Activated CD4-positive, alpha-beta T cell treated with anti-CD3 and anti-CD28 coated beads for 48 hours (primary cell): ENCODE measurements at places on chromosomes 5 and 9.

DNA sequence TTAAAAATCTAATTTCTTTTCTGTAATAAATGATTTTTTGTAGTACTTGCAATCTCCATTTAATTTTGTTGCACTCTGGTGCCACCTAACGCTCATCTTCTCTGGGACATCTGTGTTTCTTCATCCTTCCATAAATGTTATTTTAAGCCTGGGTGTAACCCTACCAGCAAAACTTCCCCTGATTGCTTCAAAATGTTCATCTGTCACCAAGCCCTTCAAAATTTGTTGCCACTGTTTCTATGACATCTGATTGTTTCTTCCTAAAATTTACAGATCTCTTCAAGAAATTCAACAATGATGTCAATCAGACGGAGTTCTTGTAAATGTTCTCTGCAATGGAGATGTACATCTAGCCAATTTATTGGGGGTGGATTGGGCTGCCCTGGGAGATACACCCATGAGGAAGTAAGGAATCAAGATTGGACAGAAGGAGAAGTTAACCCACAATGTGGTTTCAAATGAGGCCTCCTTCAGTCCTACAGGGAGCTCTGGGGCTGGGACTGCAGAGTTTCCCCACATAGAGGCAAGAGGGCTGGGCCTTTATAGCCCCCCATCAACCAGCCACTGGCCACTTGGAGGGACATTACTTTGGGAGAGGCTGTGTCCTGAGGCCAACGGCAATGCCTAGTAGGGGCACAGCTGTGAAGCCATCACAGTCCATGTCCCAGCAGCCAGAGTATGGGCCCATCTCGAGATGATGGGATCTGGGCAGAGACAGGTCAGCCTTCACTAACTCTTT lies 23.3 kb downstream of the MCTP1 start:
- DNase-seq: no peak

GRCh38 chr5:9545992-9546851 lies at the start of gene SEMA5A:
TSS of gene SEMA5A (minus strand) at chr5:9546075. CDS start at chr5:9379946, 166,129 bp downstream.
- DNase-seq: peak; percentile 3

GRCh38 chr5:77374686-77375085 lies 117.4 kb downstream of the WDR41 start:
- no peak for DNase-seq

DNA sequence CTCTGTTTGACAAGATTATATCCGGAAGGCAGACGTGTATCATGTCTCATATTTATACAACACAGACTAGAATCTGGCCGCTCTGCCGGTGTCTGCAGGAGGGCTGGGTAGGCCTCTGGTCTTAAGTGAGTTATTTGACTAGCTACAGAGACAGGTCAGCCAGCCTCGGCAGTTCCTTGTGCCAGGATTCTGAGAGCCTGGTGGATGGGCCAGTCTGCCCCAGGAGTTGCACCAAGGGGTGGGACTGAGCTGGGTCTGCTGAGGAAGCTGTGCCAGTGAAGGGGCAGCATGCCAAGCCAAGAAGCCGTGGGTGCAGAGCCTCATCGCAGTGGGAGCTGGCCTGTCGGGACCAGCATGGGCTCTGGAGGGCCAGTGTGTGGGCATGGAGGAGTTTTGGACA lies 7.1 kb downstream of the SNX18 start:
- DNase-seq: no peak

DNA sequence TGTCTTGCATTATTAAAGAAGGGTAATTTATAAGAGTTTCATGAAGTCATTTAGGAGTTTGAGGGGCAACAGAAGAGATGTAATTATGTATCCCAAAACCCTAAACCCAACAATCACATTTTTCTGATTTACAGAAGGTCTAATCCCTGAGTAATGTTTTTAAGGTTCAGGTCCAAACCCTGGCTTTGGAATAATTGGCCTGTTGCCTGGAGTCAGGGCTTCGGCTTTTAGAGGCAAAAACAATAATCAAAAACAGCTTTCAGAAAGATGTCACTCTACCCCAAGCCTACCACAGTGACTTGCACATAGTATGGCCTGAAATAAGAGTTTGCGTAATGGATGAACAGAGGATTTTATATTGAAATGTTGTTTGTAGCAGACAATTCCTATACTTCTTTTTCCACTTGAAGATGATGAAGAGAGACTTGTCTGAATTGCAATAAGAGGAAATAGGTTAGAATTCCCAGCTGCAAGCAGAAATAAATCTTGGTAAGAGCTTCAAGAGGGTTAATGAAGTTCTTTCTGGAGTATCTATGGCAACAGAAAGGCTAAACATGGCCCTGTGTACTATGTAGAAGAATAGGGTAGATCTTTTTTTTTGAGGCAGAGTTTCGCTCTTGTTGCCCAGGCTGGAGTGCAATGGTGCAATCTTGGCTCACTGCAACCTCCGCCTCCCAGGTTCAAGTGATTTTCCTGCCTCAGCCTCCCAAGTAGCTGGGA lies 152.0 kb downstream of the GPBP1 start:
- no peak for DNase-seq

GRCh38 chr5:15596936-15597335 lies 97.0 kb downstream of the FBXL7 start:
- no peak for DNase-seq

DNA sequence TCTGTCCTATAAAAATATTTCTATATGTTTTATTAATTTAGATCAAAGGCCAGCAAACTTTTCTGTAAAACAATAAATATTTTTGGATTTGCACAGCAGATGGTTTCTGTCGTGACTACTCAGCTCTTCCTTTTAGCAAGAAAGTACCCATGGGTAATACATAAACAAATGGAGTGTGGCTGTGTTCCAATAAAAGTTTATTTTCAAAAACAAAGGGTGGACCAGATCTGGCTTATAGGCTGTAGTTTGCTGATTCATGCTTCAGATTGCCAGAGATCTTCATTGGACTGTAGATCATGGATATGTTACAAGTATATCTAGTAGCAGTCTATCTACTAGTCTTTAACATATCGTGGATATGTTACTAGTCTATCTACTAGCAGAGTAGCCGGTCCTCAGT lies 590.5 kb downstream of the CSNK1G3 start:
- DNase-seq: no peak
